ENCODE measurements at places on chromosomes 7 and 10.

DNA sequence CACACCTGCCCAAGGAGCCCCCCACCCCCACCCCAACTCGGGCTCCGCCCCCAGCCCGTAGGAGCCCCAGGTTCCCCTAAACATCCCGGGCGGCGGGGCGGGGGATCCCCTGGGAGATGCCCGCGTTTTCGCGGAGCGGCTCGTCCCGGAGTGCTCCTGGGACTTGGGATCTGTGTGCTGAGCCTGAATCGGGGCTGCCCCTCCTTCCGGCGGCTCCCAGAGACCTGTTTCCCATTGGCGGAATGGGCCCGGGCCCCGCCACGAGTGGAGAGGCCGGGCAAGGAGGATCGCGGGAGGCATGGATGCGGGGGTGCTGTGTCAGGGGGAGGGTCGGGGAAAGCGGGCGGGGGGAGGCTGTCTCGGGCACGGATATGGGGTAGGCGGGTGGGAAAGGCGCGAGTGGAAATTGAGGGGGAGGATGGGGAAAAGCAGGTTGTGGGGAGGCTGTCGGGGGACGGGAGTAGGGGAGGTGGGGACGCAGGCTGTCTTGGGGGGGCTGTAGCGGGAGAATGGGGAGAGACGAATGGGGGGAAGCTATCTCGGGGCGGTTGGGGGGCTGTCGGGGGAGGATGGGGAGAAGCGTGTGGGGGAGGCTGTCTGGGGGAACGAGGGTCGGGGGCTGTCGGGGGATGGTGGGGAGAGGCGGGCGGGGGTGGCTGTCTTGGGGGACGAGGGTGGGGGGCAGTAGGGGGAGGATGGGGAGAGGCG is 572 bp upstream of the BHLHA15 start:
- DNase-seq = no peak

DNA sequence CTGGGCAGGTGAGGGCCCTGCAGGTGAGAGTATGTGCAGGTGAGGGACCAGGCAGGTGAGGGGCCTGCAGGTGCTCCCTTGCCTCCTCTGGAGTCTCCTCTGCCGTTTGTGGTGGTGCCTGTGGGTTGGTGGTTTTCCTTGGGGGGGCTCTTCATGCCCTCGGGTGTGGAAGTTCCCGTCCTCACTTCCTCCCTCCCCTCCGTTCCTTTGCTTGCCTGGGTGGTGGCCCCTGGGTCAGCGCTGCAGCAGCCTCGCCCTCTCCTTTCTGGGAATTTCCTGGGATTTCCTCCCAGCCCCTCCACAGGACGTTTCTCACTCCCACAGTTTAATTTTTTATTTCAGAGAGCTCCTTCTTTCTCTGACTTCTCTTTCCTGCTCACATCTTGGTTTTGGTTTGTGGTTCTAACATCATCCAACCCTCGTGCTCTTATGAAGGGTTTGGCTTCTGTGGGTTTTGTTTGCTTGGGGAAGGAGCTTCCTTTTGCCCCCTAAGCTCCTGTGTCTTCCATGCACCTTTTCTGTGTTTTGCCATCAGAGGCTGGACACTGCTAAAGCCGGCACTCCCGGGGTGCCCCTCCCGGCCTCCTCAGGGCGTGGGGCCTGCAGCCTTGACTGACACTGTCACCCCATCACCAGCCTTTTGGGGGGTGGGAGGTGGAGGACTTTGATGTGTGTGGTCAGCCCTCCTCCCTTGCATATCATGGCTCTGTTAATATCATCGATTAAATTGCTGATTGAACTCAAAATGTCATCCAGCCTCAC is 29.2 kb upstream of the ADGRA1 start:
- DNase-seq = no peak

DNA sequence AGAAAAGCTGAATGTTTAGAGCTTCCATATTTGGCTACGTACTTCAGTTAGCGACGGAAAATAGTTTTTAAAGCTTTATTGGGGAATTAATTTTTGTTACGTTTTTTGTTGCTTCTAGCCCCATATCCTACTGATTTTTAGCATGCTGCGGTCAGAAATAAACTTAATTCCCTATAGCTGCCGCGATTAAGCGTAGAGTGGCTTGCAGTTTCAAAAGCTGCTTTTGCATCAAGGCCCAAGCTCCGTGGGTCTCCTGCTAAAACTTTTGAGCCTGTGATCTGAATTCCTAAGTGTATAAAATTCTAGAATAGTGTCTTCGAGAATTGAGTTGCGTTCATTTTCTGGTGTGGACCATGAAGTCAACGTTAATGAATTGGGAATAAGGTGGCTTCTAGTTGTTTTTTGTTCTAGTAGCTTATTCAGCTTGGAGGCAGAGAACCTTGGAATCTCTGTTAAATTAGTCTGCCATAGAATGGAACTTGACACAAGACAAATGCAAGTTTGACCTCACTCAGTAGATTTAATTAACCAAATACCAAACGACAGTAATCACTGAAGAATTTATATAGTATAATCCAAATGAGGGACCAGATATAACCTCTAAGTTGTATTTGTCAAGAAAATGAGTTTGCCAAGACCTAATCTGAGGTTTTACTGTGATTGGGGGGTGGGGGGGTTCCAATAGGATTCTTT is 977 bp downstream of the CALU start:
- no peak for DNase-seq

DNA sequence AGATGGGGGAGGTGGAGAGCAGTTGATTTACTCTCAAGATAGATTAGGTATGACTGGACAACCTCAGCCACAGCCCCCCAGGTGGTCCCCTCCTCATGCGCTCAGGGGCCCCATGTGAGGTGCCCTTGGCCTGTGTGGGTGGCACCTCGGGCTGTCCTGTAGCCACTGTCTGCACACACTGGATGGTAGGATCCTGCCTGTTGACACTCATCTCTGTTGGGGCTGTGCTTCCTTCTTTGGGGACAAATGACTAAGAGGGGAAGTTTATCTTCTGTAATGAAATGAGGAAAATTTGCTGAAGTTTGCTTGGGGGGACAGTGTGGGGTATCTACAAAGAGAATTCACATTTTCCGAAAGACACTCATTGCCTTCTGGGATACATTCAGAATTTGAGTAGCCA is 53.6 kb upstream of the ANTXRL start:
- no peak for DNase-seq

- no peak for DNase-seq
Observed at GRCh38 chr10:88091490-88092061, 228.2 kb downstream of the PTEN start.

GRCh38 chr7:47502240-47502877 is 79.6 kb downstream of the TNS3 start:
- DNase-seq = no peak

- DNase-seq = no peak
Observed at GRCh38 chr7:149599636-149600206, 102.1 kb upstream of the ZNF746 start.

DNA sequence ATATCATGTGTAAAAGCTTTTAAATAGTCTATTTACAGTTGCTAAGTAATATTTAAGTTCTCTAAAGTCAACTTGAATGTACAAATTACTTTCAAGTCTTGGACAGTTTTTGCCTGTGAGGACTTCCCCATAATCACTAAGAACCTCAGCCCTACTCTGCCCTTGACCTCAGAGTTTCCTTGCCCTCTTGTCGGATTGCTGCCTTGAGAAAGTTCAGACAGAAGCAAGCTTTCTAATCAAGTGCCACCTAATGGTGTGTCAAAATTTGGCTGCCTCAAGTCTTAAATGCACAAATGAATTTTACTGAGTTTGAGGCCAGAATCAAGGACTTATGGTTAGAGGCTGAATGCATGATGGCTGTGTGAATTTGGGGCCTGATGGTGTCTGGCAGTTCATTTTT is 88.3 kb upstream of the KAT6B start:
- DNase-seq = no peak

DNA sequence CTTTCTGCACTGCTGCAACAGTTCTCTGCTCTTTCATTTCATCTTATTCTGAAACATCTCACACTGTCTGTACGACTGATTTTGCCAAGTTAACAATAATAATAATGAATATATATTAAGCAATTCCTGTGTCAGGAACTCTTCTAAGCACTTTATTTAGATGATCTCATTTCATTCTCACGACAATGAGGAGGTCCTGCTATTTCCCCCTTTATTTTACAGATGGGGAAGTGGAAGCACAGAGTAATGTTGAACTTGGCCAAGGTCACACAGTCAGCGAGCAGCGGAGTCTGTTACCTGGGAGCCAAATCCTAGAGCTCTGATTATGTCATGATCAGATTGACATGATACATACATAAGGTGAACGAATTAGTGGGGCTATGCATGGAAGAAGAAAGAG is 5.8 kb downstream of the MRC1 start:
- no peak for DNase-seq

GRCh38 chr10:102642736-102643335 is 1.4 kb upstream of the TRIM8 start:
- peak; percentile 63 for DNase-seq

- no peak for DNase-seq
Observed at GRCh38 chr7:5692845-5693278, 88.6 kb downstream of the RNF216 start.

DNA sequence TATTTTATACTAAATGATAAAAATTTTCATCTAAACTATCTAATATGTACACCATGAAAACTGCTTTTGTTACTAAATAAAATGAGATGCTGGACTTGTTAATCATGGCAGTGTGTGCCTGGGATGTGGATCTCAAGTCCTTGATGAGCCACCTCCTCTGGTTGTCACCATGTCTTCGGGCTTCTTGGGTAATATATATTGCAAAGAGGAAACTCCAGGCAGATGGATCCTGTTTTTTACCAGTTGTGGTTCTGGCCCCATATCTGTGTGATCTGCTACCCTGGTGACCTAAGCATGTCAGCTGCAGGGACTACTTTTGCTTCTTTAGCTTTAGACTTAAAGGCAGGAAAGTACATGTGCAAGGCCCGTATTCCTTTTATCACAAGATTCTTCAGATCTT is 46.2 kb downstream of the TMEM60 start:
- no peak for DNase-seq

DNA sequence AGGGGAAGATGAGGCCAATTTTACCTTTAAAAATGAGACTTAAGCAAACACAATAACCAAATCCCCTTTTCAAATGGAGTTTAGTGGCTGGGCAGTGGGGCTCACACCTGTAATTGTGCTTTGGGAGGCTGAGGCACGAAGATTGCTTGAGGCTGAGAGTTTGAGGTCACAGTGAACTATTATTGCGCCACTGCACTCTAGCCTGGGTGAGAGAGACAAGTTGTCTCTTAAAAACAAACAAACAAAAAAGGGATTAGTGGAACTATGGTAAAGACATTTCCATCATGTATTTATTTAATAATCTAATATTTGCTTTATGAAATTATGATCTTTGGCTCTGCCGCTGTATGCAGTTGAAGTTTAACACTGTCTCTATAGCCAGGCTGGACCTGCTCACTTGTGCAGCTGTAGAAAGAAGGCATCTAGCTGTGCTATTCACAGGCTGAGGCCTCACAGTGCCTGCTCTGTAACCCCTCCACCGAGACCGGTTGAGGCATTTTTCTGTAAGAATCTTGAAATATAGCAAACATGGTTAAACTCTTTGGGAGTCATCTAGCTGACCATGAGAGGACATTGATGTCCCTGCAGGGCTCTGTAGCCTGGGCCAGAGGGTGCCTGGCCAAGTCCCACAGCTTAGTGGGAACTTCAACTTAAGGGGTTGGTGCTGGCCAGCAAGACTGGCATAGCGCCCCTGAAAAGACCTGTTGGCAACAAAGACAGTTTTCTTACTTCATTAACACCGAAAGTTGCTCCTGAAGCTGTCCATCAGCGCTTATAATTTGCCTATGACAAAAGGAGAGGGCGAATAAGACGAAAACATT is 131.8 kb downstream of the BMPER start:
- DNase-seq = no peak

DNA sequence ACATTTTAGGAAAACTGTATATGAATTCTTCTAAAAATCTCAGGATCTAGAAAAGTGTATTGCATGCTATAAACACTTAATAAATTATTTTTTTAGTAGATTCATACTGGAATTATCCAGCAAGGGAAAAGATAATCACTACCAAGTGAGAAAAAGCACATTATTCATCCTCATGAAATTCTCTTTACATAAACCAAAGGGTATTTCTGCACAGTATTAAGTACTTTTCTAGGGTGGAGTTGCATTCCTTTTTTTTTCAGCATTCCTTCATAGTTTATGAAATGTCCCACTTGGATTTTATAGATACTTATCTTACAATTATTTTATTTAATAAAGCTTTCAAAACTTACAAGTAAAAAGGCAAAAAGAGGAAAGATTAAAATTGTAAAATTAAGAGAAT is 403.3 kb downstream of the HGF start:
- no peak for DNase-seq
